Activated CD8-positive, alpha-beta T cell treated with anti-CD3 and anti-CD28 coated beads for 36 hours (primary cell): ENCODE measurements at places on chromosomes 3 and 15. TPM values are rescaled to one million over a fixed set of nuclear protein-coding genes. Genes with fewer than 3 reads are reported as not detected.

DNA sequence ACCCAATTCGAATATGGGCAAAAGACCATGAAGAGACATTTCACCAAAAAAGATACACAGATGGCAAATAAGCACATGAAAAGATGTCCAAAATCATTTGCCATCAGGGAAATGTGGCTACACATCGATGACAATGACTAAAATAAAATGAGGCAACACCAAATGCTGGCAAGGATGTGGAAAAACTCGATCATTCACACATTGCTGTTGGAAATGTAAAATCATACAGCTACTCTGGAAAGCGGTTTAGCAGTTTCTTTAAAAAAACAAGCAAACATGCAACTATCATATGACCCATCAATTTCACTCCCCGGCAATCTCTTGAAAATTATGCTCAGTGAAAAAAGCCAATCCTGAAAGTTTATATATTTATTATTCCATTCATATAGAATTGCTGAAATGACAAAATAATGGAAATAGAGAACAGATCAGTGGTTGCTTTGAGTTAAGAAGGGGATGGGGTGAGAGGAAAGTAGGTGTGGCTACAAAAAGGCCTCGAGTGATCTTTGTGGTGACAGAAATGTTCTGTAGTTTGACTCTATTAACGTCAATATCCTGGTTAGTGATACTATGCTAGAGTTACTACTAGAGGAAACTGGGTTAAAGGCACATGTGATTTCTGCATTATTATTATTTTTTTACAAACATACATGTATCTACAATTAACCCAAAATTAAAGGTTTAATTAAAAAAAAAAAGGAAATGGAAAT is 45.0 kb downstream of the DLG1 start:
- H3K4me3 ChIP-seq: no peak overlapping the region
- H3K36me3 ChIP-seq: peaks cover 39% of the 10 kb centered on the region
- H3K27ac ChIP-seq: peak overlapping the region; percentile 83
- peaks cover 55% of the 10 kb centered on the region for H3K4me1 ChIP-seq
- peak; percentile 22 for DNase-seq

DNA sequence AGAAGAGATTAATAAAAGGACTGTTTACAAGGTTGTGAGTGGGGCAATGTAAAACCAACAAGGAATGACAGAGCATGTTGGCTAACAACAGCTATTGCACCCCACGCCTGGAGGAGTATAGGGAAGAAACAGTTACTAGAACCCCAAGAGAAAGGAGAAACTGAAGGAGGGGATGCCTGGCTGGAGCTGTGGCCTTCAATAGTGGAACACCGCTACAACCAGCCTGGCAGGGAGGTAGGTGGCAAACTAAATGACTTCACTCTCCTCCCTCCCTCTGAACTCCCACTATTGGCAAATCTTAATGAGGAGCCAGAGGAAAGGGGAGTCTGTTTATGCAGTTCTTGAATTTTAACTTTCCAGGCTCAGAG is 7.2 kb upstream of the CD47 start:
- DNase-seq: no peak
- H3K4me3 ChIP-seq: no peak overlapping the region
- no peaks in the 10 kb centered on the region for H3K27me3 ChIP-seq
- H3K27ac ChIP-seq: no peak overlapping the region
- H3K36me3 ChIP-seq: no peaks in the 10 kb centered on the region

The CGNL1 gene
- not detected for total RNA-seq

The CILP gene
- total RNA-seq: not detected

GRCh38 chr15:65132878-65133547 is 595 bp downstream of the PDCD7 start:
- peaks cover 26% of the 10 kb centered on the region for H3K36me3 ChIP-seq
- H3K27me3 ChIP-seq: no peaks in the 10 kb centered on the region
- peak overlapping the region; percentile 86 for H3K4me3 ChIP-seq
- H3K27ac ChIP-seq: peak overlapping the region; percentile 84
- peak; percentile 28 for DNase-seq

GRCh38 chr3:194139071-194139813 is 3.3 kb downstream of the HES1 start:
- no peak overlapping the region for H3K27ac ChIP-seq
- H3K36me3 ChIP-seq: no peaks in the 10 kb centered on the region
- H3K4me3 ChIP-seq: no peak overlapping the region
- peaks cover 47% of the 10 kb centered on the region for H3K27me3 ChIP-seq
